ENCODE measurements at places on chromosomes 7 and 10. TPM values are rescaled to one million over a fixed set of nuclear protein-coding genes. Genes with fewer than 3 reads are reported as not detected.

Gene PLAU
- 0.60 TPM for total RNA-seq

Gene RARRES2
- not detected for total RNA-seq

Gene MLXIPL
- total RNA-seq, result not detected

DNA sequence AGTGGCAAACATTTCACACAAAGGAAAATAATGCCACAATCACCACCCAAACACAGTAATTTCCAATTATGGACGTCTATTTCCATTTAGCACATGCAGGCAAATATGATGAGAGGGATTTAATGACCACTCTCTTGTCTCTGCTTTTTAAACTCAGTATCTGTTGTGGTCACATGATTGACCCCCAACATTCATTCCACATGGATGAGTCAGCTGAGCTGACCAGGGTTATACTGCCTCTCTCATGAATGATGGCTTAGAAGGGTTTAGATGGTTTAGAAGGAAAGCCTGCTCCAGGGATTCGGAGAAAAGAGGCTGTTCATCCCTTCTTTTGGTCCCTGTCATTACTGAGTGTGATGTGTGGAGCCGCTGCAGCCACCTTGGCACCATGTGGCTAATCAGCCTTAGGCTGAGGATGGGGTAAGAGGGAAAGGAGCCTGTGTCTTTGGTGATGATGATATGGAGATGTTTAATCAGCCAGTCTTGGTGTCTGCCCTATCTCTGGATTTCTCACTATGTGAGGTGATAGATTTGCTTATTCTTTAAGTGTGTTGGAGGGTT lies 38.2 kb upstream of the JAKMIP3 start:
- DNase-seq, result no peak

DNA sequence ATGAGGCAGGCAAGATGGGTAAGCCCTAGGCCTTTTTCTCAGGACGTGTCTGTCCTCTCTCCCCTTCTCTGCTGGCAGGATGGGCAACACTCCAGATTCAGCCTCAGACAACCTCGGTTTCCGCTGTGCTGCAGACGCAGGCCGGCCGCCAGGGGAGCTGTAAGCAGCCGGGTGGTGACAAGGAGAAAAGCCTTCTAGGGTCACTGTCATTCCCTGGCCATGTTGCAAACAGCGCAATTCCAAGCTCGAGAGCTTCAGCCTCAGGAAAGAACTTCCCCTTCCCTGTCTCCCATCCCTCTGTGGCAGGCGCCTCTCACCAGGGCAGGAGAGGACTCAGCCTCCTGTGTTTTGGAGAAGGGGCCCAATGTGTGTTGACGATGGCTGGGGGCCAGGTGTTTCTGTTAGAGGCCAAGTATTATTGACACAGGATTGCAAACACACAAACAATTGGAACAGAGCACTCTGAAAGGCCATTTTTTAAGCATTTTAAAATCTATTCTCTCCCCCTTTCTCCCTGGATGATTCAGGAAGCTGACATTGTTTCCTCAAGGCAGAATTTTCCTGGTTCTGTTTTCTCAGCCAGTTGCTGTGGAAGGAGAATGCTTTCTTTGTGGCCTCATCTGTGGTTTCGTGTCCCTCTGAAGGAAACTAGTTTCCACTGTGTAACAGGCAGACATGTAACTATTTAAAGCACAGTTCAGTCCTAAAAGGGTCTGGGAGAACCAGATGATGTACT lies 13.1 kb downstream of the PHKG1 start:
- no peak for DNase-seq

DNA sequence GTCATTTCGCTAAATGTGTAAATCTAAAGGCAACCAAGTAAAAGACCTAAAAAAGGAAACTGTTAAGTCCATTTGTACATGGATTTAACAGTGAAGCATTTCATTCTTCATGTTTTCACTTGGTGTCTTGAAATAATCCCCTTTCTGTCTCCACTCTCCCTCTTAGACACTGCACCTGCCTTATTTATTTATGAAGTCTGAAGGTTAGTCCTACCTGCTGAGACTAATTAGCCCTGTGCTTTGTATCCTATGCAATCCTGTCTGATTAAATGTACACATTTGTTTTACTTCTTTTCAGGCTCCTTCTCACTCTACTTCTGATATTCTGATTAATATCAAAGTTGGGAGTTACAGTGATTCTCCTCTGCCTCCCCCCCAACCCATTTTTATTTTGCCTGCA lies 1.9 kb upstream of the TCF7L2 start:
- DNase-seq, result no peak

- DNase-seq, result no peak
Measured at GRCh38 chr10:78813998-78814399, 254.8 kb upstream of the ZMIZ1 start.

Data from activated T-helper 1 cell treated with anti-CD3 and anti-CD28 coated beads, Interleukin-12 subunit alpha, Interleukin-12 subunit beta, Interleukin-2, Interleukin-4 antibody, amounts not matched to agents 30 ng/mL and 10 ng/mL and 1 ng/mL, durations not matched to agents 14 hours and 24 hours and 36 hours (primary cell).